Breast epithelium (tissue), 4 donors: ENCODE measurements at places on chromosomes 13 and 19.

- no peaks in the 10 kb centered on the region for H3K27me3 ChIP-seq
- no peak for DNase-seq
- H3K4me3 ChIP-seq, result no peak overlapping the region
- H3K36me3 ChIP-seq, result no peaks in the 10 kb centered on the region
These were observed 46.6 kb upstream of the UBAC2 start for GRCh38 chr13:99154064-99154463.

- H3K27ac ChIP-seq, result no peak overlapping the region
- H3K4me1 ChIP-seq, result no peaks in the 10 kb centered on the region
- H3K36me3 ChIP-seq, result no peaks in the 10 kb centered on the region
- no peak for DNase-seq
- no peak overlapping the region for H3K4me3 ChIP-seq
- H3K27me3 ChIP-seq, result no peaks in the 10 kb centered on the region
These were observed 1501.6 kb upstream of the MIR17HG start for GRCh38 chr13:89845874-89846273.

DNA sequence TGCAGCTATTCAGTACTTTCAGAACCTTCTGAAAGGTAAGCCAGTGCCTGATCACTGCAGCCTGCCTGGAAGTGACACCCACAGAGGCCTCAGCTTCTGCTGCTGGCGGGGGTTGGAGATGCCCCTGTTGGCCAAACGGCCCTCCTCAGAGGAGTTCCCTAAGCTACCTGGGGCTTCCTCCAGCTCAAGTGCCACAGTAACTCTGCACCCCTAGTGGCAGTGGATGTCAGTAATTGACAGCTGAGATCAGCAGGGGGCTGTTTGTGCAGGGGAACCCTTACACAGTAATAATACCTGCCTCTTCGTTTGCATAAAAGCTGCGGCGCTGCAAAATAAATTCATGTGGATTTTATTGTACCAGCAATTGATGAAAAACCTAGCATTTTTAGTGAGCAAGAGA, 28.9 kb downstream of the TDRD12 start:
- no peaks in the 10 kb centered on the region for H3K36me3 ChIP-seq
- H3K27ac ChIP-seq, result no peak overlapping the region
- no peaks in the 10 kb centered on the region for H3K27me3 ChIP-seq
- H3K4me1 ChIP-seq, result no peaks in the 10 kb centered on the region
- no peak for DNase-seq

GRCh38 chr13:84542348-84542747, 660.1 kb upstream of the SLITRK1 start:
- no peak for DNase-seq
- no peaks in the 10 kb centered on the region for H3K36me3 ChIP-seq
- no peaks in the 10 kb centered on the region for H3K27me3 ChIP-seq
- no peaks in the 10 kb centered on the region for H3K4me1 ChIP-seq
- H3K27ac ChIP-seq, result no peak overlapping the region

GRCh38 chr19:49059053-49059452, 1.5 kb upstream of the CGB7 start:
- DNase-seq, result no peak
- peaks cover 7% of the 10 kb centered on the region for H3K27me3 ChIP-seq
- no peak overlapping the region for H3K4me3 ChIP-seq
- H3K27ac ChIP-seq, result no peak overlapping the region
- no peaks in the 10 kb centered on the region for H3K4me1 ChIP-seq

DNA sequence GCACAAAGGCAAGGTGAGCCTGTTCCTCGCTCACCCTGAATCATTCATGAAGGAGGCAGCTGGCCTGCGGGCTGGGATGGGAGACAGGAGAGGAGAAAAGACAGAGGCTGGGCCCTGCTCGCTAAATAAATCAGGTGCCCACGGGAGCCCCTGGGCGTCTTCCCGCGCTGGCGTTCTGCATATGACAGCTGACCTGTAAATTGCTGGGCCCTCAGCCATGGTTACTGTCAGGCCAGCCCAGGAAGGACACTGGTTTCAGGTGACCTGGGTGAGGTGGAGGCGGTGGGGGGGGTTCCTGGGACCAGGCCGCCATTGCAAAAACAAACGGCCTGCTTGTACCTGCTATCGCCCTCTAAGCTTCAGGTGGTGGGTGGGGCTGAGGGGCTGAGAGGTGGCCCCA, 3.4 kb upstream of the PTBP1 start:
- DNase-seq, result no peak
- H3K4me1 ChIP-seq, result peaks cover 7% of the 10 kb centered on the region
- H3K4me3 ChIP-seq, result no peak overlapping the region
- H3K27me3 ChIP-seq, result no peaks in the 10 kb centered on the region
- no peaks in the 10 kb centered on the region for H3K36me3 ChIP-seq

GRCh38 chr19:3914199-3914598, 18.7 kb upstream of the NMRK2 start:
- H3K36me3 ChIP-seq, result no peaks in the 10 kb centered on the region
- no peak overlapping the region for H3K4me3 ChIP-seq
- H3K27me3 ChIP-seq, result no peaks in the 10 kb centered on the region
- no peak overlapping the region for H3K27ac ChIP-seq
- H3K4me1 ChIP-seq, result no peaks in the 10 kb centered on the region
- no peak for DNase-seq

DNA sequence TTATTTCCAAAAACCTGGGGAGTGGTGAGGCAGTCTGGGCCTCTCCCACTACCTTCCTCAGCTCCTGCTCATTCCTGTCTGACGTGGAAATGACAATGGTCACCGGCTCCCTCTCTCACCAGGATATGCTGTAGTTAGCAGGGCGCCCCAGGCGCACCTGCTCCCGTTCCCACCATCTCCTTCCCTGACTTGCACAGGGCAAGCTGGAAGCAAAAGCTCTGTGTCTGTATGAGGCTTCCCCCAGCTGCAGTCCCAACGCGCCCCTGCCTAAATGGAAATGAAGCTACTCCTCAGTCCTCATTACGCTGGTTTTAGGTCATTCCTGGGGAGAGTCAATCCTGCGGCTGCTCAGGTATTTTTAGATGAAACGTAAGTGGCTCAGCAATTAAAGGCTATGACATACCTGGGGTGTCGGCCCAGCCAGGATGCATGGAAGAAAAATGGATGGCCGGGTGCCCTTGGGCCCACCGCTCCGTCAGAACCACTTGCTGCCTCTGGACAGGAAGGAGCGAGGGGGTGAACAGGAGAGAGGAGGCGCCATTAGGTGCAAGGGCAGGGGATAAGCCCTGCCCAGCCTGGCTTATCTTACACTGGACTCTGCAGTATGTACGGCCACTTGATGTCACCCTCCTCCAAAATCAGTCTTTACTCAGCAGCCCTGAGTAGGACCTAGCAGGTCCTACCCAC, 32.4 kb downstream of the DHRS12 start:
- no peaks in the 10 kb centered on the region for H3K4me1 ChIP-seq
- H3K27ac ChIP-seq, result peak overlapping the region; percentile 97
- H3K27me3 ChIP-seq, result no peaks in the 10 kb centered on the region

DNA sequence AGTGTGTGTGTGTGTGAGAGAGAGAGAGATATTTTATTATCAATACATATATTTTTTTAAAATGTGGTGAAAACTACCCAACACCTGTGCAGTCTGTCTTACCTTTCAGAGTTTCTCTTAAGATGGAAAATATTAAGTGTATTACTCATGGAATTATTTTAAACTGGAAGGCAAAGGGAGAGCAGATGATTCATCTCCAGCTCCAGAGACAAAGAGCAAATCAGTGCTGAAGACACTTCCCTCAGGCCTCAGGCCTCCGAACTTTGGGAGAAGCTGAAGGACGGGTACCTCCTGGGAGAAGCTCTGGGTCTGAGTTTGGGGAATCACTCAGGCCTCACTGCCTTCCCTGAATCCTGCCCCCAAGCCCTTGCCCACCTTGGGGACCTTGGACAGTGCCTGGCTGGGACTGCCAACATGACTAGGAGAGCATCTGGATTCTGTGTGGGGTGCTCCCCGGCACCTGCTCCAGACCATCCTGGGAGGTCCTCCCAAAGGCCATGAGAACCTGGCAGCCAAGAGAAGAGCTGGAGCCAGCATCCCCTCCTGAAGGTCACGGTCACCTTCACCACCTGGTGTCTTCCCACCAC, 170.4 kb upstream of the UBL3 start:
- no peaks in the 10 kb centered on the region for H3K4me1 ChIP-seq
- no peaks in the 10 kb centered on the region for H3K36me3 ChIP-seq
- no peaks in the 10 kb centered on the region for H3K27me3 ChIP-seq
- H3K4me3 ChIP-seq, result no peak overlapping the region
- DNase-seq, result no peak

GRCh38 chr13:32017474-32017873, 14.1 kb upstream of the FRY start:
- DNase-seq, result no peak
- H3K4me3 ChIP-seq, result no peak overlapping the region
- no peak overlapping the region for H3K27ac ChIP-seq
- no peaks in the 10 kb centered on the region for H3K27me3 ChIP-seq

GRCh38 chr19:2524361-2524839, 48.5 kb downstream of the GADD45B start:
- no peaks in the 10 kb centered on the region for H3K4me1 ChIP-seq
- H3K36me3 ChIP-seq, result no peaks in the 10 kb centered on the region
- H3K27ac ChIP-seq, result no peak overlapping the region
- H3K4me3 ChIP-seq, result no peak overlapping the region

DNA sequence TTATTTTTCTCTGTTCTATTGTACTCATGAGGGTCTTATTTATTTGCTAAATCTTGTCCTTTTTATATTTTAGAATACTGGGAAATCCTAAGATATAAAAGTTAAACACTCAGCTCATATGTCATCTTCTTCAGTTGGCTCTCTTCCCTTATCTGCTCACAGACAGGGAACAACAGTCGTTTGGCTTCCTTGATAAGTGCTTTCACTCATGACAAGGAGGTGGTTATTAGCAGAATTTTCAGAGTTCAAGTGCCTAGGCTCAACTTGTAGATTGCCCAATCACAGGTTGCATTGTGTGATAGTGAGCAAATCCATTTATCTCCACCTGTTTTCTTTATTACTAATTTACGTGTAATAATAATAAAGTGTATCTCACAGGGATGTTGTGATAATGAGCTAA, 620.3 kb upstream of the PCDH20 start:
- H3K4me1 ChIP-seq, result no peaks in the 10 kb centered on the region
- H3K27ac ChIP-seq, result no peak overlapping the region
- H3K36me3 ChIP-seq, result no peaks in the 10 kb centered on the region
- DNase-seq, result no peak
- H3K27me3 ChIP-seq, result no peaks in the 10 kb centered on the region

DNA sequence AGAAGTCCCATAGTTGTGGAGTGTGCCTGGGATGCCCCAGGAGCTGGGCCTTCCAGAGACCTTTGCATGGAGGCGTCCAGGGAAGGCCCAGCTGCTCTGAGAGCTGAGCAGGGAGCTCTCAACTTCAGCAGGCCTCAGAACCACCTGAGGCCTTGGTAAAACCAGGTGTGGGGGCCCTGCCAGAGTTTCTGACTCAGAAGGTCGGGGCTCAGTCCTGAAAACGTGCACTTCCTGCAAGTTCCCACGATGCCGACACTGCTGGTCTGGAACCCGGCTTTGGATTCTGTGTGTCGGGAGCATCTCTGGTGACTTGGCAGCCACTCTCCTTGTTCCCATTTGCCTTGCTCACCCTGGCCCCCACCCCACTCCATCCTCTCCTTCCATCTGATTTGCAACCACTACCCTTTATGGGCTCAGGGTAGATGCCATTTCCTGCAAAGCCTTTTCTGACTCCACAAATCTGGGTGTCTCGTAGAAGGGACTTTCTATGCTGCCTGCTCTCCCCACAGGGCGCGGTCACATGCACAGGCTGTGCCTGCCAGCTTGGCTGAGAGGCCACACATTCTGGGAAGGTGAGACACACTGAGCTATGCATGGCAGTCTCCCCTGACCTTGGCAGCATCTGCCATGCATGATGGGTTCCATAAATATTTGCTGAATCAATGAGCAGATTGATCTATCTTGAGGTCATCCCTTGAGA, 244.7 kb downstream of the COL4A1 start:
- H3K4me1 ChIP-seq, result no peaks in the 10 kb centered on the region
- H3K27ac ChIP-seq, result no peak overlapping the region
- peak; percentile 38 for DNase-seq
- no peaks in the 10 kb centered on the region for H3K27me3 ChIP-seq
- no peaks in the 10 kb centered on the region for H3K36me3 ChIP-seq

GRCh38 chr13:112784811-112785482, 95.1 kb downstream of the ATP11A start:
- no peaks in the 10 kb centered on the region for H3K4me1 ChIP-seq
- H3K27me3 ChIP-seq, result no peaks in the 10 kb centered on the region
- no peak overlapping the region for H3K4me3 ChIP-seq
- DNase-seq, result no peak

DNA sequence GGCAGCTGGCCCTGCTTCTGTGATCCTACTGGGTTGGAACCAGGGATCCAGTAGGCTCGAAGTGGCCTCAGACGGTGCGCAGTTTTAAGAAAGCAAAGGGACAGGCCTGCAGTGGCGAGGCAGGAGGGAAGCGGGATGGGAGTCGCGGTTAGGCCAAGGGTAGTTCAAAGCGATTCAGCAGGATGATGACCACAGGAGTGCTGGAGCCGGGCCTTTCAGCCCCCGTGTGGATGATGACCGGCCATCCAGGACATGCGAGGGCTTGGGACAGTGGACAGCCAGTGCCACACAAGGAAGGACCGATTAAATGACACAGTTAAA, 854 bp downstream of the RNASEH2B start:
- peak overlapping the region; percentile 80 for H3K4me3 ChIP-seq
- H3K4me1 ChIP-seq, result peaks cover 5% of the 10 kb centered on the region
- H3K36me3 ChIP-seq, result no peaks in the 10 kb centered on the region
- H3K27me3 ChIP-seq, result no peaks in the 10 kb centered on the region

GRCh38 chr19:7200736-7201135, 93.5 kb downstream of the INSR start:
- no peaks in the 10 kb centered on the region for H3K4me1 ChIP-seq
- no peak overlapping the region for H3K4me3 ChIP-seq
- no peak overlapping the region for H3K27ac ChIP-seq

- no peak for DNase-seq
- no peaks in the 10 kb centered on the region for H3K4me1 ChIP-seq
- no peaks in the 10 kb centered on the region for H3K36me3 ChIP-seq
These were observed 199.6 kb downstream of the KLF5 start for GRCh38 chr13:73258406-73258805.

DNA sequence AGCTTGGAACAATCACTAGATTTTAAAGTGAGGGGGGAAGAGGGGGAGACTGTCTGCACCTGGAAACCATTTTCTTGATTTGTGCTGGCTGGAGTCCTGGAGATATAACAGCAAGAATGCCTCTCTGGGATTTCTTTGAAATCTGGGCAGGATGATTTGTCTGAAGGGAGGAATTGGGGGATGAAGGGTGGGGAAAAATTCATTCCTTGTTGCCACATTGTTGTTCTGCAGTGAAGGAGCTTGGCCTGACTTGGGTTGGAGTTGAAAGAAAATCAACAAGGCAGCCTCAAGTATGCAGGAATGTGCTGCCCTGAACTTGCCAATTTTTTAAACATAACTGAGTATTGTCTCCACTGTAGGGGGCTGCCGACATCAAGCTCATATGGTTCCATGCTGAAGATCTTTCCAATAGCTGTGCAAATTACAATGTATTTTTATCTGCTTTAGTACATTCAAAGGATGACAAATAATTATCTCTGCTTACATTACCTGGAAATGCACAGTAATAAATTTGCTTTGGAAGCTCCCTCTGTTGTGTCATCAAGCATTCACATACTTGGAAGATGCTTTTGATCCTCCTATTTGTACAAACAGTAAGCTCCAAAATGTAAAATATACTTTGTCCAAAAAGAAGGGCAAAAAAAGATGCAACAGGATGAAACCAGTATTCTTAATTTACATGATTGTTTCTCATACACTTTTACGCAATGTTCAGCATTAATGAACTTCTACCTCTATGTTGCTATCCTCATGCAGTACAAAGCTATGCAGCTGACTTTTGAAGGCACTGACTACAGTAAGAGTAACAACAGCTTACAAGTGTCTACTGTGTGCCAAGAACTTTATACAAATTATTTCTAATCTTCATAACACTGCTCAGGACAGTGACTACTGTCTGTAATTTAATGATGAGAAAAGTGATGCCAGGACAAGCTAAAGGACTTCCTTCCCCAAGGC, 627.9 kb upstream of the KLF12 start:
- H3K4me3 ChIP-seq, result no peak overlapping the region
- H3K27me3 ChIP-seq, result no peaks in the 10 kb centered on the region
- no peaks in the 10 kb centered on the region for H3K4me1 ChIP-seq
- no peak for DNase-seq
- H3K27ac ChIP-seq, result no peak overlapping the region
